ENCODE measurements at places on chromosomes 1 and 21.

GRCh38 chr1:202623075-202623474, 87.2 kb downstream of the SYT2 start:
- DNase-seq = no peak

DNA sequence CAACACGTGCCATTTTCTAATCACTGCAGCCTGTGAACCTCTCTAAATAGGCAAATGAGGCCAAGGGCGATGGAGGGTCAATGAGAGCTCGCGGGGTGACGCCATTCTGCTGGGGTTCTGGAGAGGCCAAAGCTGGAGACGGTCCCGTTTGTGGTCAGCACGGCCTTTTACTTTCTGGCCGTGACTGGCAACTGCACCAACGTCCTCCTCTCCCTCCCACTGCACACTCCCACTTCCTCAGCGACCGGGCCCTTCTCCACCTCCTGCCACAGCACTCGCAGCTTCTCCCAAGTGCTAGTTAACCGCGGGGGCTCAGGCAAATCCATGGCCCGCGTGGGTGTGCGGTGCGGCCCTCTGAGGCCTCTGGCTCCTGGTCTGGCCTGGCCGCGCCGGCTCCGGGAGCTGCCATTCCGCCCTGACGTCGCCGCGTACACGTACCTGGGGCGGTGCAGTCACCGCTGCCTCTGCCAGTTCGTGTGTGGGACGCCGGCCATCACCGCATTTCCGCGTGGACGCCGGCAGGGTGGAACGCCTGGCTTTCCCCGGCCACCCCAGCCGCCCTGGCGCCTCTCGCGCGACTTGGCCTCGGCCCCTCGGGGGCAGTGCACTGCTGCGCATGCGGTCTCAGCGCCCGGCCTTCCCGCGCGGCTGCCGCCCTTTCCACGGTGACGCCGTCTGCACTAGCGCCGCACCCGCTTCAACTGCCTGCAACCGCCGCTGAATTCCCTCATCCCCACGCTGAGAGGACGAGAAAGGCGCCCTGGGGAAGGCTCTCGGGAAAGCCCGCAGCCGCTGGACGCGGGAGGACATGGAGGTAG, 18.2 kb downstream of the OR2C3 start:
- no peak for DNase-seq

DNA sequence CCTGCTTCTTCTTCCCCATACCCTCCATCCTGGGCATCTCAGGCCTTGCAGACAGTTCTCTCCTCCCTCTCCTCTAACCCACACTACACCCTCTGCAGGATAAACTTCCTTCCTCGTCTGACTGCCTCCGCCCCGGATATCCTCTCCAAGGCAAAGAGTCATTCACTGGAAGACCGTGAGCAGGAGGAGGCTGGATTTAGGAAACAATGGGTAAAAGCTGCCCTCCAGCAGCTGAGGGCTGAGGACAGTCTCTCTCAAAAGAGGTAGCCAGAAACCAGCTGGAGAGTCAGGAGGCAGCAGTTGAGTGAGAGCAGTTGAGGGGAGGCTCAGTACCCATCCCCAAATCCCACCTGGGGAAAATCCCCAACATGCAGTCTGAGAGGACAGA, 1.4 kb downstream of the CSRP1 start:
- DNase-seq = no peak

DNA sequence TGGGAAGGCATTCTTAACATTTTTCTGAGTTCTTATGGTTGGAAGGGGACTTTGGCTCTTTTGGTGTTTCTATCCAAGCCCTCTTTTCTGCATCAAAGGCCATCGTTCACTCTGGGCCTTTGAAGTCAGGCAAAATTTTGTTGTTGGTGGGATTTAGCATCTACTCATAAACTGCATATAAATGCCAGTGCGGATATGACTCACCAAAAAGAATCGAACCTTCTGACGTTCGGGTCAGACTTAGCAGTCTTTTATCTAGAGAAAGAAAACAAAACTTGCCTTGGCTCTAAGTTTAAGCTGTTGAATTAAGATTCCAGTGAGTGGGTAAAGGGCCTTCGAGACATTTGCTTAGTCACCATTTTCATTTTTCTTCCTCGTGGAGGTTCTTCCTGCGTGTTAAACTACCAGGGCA, 51.4 kb downstream of the EVA1C start:
- DNase-seq = no peak

DNA sequence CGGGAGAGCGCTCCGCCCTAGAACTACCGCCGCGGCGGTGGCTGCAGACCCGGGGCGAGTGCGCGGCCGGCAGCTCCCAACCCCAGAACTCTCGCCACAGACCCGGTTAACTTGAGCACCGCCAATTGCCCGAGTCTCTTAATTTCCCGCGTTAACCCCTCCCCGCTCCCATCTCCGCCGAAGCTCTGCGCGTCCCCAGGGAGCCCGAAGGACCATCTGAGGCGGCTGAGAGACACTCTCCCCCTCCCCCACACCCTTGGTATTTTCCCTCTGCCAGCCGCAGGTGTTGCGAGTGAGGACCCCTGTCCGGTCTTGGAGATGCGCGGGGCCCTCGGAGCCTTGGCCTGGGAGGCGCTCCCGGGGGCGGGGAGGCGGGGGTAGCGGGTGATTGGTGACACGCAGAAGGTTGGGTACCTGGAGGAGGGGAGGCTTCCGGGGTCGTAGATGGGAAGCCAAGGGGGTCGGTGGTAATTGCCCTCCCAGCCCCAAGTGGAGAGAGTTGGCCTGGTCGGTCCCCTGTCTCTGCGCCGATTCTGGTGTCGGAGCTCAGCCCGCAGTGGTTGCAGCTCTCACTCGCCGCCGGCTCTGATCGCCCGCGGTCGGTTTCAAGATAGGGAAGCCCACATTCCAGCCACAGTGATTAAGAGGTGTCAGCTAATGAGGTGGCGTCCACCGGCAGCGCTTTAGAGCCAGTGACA, 858 bp upstream of the SUSD4 start:
- DNase-seq = no peak

- no peak for DNase-seq
These were observed 33.8 kb upstream of the RPL11 start for GRCh38 chr1:23657659-23658275.

DNA sequence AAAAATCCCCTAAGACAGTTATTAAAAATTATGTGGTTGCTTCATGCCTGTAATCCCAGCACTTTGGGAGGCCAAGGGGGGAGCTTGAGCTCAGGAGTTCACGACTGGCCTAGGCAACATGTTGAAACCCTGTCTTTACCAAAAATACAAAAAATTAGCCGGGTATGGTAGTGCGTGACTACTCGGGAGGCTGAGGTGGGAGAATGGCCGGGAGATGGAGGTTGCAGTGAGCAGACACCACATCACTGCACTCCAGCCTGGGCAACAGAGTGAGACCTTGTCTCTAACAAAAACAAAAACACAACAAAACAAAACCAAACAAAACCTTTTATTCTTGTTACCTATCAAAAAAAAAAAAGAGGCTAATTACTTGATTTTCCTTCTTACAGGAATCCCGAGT, 2.1 kb downstream of the ELK4 start:
- no peak for DNase-seq

GRCh38 chr1:13901597-13901996, 201.6 kb downstream of the PRDM2 start:
- no peak for DNase-seq

- DNase-seq = no peak
These were observed 61.8 kb downstream of the CENPF start for GRCh38 chr1:214664651-214665433.

DNA sequence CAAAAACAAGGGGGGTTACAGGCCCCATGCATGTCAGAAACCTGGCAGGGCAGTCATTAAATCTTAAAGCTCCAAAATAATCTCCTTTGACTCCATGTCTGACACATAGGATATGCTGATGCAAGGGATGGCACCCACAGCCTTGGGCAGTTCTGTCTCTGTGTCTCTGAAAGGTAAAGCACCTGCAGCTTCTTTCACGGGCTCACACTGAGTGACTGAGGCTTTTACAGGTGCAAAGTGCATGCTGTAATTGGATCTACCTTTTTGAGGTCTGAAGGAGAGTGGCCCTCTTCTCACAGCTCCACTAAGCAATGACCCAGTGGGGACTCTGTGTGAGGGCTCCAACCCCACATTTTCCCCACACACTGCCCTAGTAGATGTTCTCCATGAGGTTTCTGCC, 1309.0 kb upstream of the B3GALT2 start:
- no peak for DNase-seq

DNA sequence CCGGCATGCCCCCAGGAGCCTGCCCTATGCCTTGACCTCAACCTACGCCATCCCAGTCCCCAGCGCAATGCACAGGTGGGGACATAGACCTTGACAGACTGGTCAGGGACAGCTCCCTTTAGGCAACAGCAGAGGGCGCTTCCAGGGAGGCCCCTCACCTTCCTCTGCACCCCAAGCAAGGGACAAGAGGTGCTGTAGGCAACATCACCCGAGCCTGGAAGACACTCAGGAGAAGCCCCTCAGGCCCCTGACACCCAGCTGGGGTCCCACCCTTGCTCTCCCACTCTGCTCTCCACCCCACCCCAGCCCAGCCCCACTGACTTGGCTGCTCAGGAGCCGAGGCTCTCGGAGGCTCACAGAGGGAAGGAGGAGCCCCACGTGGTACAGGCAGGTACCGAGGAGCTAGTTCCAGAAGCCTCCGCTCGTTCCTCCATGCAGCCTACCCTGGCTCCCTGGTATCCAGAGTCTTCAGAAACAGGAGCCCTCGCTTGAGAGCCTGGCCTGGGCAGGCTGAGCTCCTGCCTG, 2.4 kb upstream of the WNT3A start:
- no peak for DNase-seq

GRCh38 chr1:233935297-233935868, 30.9 kb downstream of the SLC35F3 start:
- DNase-seq = no peak

DNA sequence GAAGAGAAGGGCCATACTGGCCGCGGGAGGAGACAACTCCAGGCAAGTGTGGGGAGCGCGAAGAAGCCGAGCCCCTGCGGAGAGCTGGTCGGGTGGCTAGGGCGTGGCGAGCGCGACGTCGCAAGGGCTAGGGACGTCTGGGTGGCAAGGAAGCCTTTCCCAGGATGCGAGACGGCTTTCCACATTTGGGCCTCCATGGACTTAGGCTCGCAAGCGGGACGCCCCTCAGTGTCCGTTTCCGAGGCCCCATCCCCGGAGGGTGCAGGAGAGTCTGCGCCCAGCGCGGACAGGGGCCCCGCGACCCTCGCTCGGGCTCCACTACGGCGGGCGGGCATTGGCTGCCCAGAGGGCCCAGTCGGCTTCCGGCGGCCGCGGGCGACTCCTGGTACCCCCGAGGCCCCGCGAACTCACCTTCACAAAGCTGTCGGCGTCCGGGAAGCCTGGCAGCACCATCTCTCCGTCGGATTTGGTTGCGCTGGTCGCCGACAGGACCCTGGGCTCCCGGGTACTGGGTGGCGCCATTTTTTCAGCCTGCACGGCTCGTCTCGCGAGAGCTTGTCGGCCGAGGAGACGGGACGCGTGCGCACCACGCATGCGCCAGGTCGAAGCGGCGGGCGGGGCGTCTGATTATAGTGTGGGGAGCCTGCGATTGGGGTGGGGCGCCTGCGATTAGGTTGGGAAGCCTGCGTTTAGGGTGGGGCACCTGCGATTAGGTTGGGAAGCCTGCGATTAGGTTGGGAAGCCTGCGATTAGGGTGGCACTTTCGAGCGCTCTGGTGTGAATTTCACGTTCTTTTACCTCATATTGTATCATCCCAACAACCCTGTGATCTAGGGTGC, at the start of gene EXOSC10:
TSS of gene EXOSC10 (minus strand) at position 560 of the 839 bp plus-strand sequence. CDS start at position 522, 38 bp downstream.
- peak; percentile 64 for DNase-seq

GRCh38 chr1:187685333-187685732, 856.6 kb downstream of the PLA2G4A start:
- DNase-seq = no peak

DNA sequence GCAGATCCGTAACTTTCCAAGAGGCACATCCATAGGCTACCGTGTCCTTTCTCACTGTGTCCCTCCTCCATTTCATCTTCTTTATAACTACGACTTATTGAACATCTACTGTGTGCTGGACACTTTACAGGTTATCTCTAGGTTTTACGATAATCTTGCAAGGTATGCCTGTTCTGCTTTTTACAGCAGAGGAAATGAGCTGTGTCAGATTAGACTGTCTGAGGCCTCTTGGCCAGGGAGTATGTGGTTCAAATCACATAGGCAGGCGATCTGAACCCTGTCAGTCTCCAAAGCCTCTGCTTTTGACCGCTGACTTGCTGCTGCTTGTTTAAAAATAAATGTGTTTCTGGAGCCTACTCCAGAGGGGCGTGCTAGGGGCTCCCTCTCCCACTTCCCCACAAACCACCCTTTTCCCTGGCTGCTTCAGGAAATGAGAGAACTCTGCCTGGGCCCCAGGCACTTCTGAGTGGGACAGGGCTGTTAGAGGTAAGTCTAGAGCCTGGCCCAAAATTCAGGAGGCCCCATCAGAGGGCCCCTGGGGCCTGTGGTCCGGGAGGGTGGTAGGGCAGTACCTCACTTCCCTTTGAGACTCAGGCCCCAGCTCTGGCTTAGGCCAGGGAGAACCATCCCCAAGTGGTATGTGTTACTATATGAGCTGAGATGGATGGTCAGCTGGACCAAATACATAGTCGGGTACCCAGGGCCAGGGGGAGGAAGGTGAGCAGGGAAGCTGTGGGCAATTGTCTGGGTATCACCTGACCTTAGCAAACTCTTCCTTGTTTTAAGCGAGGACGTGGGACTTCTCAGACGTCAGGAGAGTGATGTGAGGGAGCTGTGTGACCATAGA, 4.4 kb downstream of the PSEN2 start:
- DNase-seq = no peak

GRCh38 chr1:203516184-203516583, 22.2 kb downstream of the OPTC start:
- no peak for DNase-seq

DNA sequence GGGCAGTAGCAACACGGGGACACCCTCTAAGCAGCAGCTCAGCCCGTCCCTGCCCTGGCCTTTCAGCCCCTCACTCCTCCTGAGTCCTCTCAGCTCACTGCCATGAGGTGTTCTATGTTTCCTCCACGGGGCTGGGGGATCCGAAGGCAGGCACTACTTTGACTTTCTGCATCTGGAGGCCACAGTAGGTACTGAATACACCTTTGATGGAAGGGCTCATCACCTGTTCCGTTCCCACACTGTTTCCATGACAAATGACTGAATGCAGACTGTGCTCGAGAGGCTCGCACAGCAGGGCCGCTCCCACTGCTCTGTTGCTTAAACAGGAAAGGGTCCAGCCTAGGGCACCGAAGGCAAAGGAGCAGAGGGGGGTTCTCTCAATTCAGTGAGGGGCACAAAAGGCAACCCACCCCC, 77.6 kb upstream of the DNAH14 start:
- DNase-seq = no peak

- DNase-seq = no peak
These were observed 278.3 kb downstream of the ST6GALNAC3 start for GRCh38 chr1:76352741-76353435.

All from NCI-H1417 treated with DMSO at 0.1 percent for 48 hours (cell line).